D721Med (cell line): ENCODE measurements at places on chromosomes 6 and 20.

GRCh38 chr6:1081551-1082284 lies 230.2 kb upstream of the FOXQ1 start:
- no peak for DNase-seq

- no peak for DNase-seq
Measured at GRCh38 chr6:42007286-42008137, 42.8 kb upstream of the TAF8 start.

DNA sequence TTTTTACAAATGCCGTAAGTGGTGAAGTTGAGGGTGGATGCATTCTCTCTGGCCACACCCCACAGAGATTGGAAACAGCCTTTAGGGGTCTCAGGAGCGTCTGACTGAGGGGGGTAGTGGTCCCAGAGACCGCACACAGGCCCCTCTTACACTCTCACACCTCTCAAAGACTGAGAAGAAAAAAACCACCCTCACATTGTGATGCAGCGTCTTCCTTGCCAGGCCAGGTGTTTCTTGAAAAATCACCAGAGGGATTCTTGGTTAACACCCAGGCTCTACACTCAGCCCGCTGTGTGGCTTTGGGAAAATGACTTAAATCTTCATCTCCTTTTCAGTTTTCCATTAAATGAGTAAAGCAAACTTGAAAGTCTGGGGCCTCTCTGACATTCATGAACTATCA lies 115.8 kb upstream of the SPTLC3 start:
- no peak for DNase-seq

- DNase-seq: no peak
Measured at GRCh38 chr20:61778495-61778863, 287.2 kb downstream of the TAF4 start.

GRCh38 chr6:101614774-101615173 lies 221.3 kb downstream of the GRIK2 start:
- DNase-seq: no peak

DNA sequence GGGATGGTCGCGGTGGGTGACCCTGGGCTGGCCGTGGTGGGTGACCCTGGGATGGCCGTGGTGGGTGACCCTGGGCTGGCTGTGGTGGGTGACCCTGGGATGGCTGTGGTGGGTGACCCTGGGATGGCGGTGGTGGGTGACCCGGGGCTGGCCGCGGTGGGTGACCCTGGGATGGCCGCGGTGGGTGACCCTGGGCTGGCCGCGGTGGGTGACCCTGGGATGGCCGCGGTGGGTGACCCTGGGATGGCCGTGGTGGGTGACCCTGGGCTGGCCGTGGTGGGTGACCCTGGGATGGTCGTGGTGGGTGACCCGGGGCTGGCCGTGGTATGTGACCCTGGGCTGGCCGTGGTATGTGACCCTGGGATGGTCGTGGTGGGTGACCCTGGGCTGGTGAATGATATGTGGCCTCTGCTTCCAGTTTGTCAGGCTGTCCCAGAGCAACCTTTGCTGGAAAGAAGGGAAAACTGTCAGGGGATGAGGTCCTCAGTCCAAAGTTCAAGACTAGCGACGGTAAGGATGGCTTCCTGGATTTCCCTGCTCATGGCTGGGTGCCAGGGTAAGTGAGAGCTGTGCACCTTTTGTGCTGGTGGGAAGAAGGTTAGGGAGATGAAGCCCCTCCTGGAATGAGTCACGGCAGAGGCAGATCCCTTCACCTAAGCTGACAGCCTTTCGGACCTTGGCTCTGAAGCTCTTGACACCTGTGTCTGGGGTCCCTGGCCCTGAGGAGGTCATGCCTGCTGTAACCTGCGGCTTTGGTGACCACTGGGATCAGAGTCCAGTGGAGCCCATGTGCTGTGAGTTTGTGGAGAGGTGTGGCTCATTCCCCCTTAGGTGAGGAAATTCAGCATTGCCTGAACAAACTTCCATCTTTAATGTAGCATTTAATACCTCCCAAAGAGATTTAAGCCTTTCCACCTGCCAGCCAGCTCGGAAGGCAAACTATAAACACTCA lies 19.1 kb upstream of the PCMTD2 start:
- no peak for DNase-seq

DNA sequence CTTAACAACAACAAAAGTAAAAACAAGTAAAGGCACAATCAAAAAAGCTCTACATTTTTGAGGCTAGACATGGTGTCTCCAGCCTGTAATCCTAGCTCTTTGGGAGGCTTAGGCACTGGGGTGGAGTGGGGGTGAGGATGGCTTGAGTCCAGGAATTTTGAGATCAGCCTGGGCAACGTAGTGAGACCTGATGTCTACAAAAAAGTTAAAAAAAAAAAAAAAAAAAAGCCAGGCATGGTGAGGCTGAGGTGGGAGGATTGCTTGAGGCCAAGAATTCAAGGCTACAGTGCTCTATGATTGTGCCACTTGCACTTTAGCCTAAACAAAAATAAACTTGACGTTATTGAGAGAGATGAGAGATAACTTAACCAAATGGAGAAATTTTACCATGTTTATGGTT lies 60.1 kb downstream of the QKI start:
- no peak for DNase-seq

DNA sequence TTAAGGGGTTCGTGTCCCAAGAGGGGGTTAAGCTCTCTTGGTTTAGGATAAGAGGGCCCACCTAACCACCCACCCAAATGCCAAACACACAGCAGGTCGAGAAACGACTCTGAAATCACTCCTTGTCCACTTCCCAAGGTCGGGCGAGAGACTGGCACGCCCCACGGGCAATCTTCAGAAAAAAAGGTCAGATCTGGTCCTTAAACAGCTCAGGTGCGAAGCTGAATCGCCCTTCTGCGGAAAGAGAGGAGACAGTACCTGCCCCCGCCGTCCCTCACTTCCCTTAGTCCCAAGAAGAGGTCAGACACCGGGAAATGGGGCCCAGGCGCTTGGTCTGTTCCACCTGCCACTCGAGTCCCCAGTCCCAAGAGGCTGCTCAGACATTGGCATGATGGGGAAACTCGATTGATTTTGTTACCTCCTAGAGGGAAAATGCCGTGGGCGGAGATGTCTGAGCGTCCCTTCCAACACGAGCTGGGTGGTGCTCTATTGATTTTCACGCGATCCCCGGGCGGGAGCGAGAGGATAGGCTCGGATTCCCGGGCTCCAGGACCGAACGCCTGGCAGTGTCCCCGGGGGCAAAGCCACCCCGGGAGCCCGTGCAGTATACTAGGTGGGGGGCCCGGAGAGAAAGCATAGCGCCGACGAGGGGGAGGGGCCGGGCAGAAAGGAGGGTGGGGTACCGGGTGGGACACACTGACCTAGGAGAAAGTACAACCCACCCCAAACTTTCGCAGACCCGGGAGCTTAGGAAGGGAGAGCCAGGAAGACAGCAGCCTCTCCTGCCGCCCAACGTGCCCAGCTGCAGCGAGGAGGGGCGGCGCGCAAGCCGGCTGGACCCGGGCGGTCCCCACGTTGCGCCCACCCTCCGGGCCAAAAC lies 1.1 kb upstream of the SAMD5 start:
- DNase-seq: no peak

GRCh38 chr6:23319582-23319981 lies 750.2 kb downstream of the HDGFL1 start:
- DNase-seq: no peak

GRCh38 chr6:82088978-82089771 lies 158.4 kb downstream of the IBTK start:
- DNase-seq: no peak

- DNase-seq: peak; percentile 51
Measured at GRCh38 chr20:49928411-49929141, 7.6 kb upstream of the RNF114 start.

GRCh38 chr20:38250609-38251008 lies 9.9 kb downstream of the KIAA1755 start:
- DNase-seq: no peak

GRCh38 chr20:46108976-46109375 lies 9.1 kb upstream of the CD40 start:
- no peak for DNase-seq

- no peak for DNase-seq
Measured at GRCh38 chr6:138105880-138106664, 1.1 kb downstream of the PERP start.

- DNase-seq: no peak
Measured at GRCh38 chr6:158066136-158066781, 84.6 kb downstream of the SYNJ2 start.

GRCh38 chr6:106051226-106051625 lies 34.9 kb upstream of the PRDM1 start:
- DNase-seq: no peak

- no peak for DNase-seq
Measured at GRCh38 chr20:20073801-20074371, 21.6 kb downstream of the CFAP61 start.

GRCh38 chr6:43014434-43014909 lies 423 bp downstream of the KLHDC3 start:
- peak; percentile 68 for DNase-seq

GRCh38 chr20:17345321-17345720 lies 118.5 kb downstream of the PCSK2 start:
- DNase-seq: no peak

- no peak for DNase-seq
Measured at GRCh38 chr6:161356167-161356854, 82.5 kb upstream of the AGPAT4 start.

- no peak for DNase-seq
Measured at GRCh38 chr20:48932375-48932941, 10.9 kb downstream of the ARFGEF2 start.

DNA sequence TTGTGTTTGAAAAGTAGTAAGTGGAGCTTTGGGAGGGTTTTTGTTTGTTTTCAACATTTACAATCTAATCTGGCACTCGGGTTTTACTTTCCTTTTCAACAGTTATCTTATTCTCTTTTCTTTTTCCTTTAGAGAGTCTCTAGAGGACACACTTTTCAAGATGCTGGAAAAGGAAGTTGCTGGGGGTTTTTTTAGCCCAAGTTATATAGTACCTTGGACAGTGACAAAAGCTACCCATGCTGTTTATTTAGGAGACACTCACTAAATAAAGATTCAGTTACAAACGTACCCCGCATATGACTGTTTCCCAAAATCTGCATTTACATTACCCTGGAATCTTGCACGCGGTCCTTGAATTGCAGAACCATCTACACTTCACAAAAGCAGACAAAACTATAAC lies 78.8 kb downstream of the MAP7 start:
- no peak for DNase-seq

- no peak for DNase-seq
Measured at GRCh38 chr20:21607971-21608725, 94.3 kb upstream of the NKX2-2 start.

DNA sequence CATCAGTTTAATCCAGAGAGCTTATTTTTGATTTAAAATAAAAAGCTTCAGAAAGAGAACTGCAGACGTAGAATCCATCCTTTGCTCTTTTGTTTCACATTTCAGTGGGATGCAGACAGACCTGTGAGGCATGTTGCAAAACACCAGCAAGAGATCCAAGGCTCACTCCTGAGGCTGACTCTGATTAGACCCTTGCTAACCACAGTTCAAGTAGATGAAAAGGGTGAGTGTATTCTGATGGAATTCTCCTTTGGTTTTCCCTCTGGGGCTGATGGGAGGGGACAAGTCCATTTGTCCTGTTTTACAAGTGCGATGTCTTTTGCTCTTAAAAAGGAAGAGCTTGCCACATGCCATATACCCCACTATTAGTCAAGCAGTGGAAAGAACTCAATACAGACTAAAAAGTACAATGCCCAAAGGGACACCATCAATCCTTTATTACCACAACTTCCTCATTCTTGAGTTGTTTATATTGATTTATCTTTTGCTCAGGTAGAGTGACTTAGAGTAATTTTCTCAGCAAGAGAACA lies 772.7 kb downstream of the MAFB start:
- no peak for DNase-seq

- no peak for DNase-seq
Measured at GRCh38 chr6:82056567-82056966, 191.0 kb downstream of the IBTK start.

DNA sequence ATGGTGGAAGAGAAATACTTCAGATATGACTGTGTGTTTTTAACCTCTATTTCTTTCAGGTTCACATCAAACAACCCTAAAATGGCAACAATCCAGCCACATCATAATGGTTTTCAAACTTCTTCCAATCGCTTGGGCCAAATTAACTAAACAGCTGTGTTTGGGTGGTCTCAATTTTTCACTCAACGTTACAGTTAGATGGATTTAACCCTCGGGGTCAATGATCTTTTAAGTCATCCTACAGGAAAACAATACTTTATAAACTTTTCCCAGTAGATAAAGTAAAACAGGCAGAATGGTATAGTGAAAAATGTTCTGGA lies 60.4 kb downstream of the EPB41L2 start:
- DNase-seq: no peak

DNA sequence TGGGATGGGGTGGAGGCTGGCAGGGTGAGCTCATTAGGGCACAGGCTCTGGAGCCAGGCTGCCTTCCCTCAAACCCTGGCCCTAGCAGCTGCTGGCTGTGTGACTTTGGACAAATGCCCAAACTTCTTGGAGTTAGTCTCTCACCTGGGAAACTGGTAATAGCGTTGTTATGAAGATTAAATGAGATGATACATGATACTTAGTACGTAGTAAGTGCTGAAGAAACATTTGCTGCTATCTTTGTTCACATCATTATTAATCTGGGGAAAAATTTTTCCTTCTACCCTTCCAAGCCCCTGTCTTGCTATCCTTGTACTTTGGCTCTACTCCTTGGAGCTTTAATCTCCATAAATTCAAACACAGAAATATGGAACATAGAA lies 22.3 kb upstream of the PPARD start:
- no peak for DNase-seq

- DNase-seq: no peak
Measured at GRCh38 chr6:32212076-32212760, 11.6 kb downstream of the NOTCH4 start.

GRCh38 chr20:32315891-32316290 lies 38.4 kb downstream of the KIF3B start:
- DNase-seq: no peak

GRCh38 chr6:98657764-98658163 lies 176.6 kb upstream of the POU3F2 start:
- DNase-seq: no peak

DNA sequence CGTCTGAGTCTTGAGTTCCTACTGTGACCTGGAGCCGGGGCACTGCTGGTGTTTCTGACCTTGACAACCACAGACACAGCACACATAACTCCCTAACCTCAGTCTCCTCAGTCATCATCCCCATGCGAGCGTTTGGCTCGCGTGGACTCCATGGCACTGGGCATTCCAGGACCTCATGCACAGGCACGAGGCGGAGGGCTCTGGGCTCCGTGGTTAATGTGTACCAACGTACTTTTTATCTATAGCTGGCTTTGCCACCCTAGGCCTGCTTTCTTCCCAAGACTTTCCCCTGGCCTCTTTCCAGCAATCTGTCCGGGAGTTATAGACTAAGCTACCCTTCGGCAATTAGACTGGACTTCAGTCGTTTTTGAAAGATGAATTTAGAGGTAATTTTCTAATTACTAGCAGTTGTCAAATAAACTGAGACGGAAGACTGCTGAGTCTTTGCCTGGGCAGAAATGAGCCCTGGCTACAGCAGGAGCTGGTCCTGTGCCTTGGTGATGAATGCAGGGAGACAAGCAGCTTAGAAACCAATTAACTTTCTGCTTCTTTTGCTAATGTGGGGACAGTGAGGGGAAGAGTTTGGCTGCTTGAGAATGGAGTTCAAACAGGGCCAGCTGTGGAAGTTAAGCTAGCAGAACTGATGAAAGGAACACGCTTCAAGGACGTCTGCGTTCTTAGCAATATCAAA lies 16.1 kb upstream of the CTCFL start:
- no peak for DNase-seq
